ENCODE measurements at places on chromosomes 4 and X.

GRCh38 chr4:17055788-17056187, 157.3 kb upstream of the LDB2 start:
- DNase-seq: no peak

GRCh38 chr4:6071191-6071958, 53.1 kb upstream of the C4orf50 start:
- no peak for DNase-seq

GRCh38 chrX:101368800-101369199, 17.2 kb downstream of the BTK start:
- DNase-seq: no peak

GRCh38 chrX:1434871-1435240, 17.9 kb downstream of the ASMTL start:
- DNase-seq: no peak

GRCh38 chr4:119098306-119098705, 37.3 kb upstream of the MYOZ2 start:
- DNase-seq: no peak

GRCh38 chrX:118179161-118179560, 62.6 kb upstream of the KLHL13 start:
- no peak for DNase-seq

- DNase-seq: no peak
Observed at GRCh38 chrX:67961516-67961915, 417.7 kb downstream of the AR start.

DNA sequence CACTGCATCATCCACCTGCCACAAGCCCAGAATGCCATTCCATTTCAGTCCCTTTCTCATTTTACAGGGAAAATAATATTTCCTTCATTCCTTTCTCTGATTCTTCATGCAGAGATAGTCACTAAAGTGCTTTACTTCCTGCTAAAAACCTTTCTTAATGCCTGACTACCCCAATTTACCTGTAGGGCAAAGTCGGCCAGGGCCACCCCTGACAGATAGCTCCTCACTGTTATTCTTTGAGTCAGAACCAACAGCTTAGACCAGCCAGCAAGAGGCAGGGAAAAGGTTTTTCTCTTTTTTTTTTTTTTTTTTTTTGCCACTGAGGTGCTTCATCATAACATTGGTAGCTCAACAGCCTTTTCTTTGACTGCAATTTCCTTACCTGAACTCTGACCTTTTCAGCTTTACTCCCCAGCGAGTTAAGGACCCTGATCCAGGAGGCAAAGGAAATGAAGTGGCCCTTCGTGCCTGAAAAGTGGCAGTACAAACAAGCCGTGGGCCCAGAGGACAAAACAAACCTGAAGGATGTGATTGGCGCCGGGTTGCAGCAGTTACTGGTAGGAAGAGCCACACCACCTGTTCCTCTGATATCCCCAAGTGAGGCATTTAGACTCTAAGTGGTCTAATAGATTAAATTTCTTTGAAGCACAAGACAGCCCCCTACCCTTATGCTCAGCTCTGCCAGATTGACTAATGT, 85.0 kb downstream of the ALPK1 start:
- DNase-seq: no peak

- no peak for DNase-seq
Observed at GRCh38 chrX:114584375-114584943, 573 bp downstream of the HTR2C start.

DNA sequence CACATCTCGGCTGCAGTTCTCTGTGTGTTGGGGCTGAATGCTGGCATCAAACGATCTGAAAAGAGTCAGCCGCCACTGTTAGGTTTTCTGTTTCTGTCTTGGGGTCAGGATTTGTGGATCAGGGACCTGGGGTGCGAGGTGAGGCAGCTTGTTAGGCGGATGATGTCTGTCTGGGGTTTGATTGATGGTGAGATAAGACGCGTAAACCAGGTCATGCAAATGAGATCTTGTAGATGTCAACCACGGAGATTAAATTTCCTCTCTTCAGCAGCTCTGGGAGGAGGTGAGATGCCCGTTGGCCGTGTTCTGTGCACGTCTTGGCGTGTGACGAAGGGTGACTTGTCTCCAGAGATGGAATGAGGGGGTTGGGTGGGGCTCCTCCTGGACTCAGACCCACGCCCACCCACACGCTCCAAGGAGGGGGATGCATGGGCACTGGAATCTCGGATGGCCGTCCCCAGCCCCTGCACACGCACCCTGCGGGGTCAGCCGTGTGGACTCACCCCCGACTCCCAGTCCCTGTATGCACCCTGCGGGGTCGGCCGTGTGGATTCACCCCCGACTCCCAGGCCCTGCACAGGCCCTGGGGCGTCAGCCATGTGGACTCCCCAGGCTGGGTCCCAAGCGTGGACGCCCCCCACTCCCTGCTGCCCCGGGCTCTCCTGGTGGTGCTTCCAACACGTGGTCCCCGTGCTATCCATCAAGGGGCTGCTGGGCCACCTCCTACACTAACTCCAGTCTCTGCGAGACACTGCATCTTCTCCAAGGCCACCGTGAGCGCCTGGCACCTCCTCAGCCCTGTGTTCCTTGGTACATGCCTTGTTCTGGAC, 16.0 kb upstream of the UVSSA start:
- DNase-seq: no peak

GRCh38 chrX:102840871-102841705, 96.0 kb upstream of the RAB40AL start:
- DNase-seq: no peak
